Activated CD4-positive, alpha-beta T cell treated with anti-CD3 and anti-CD28 coated beads for 4 hours (primary cell): ENCODE measurements at places on chromosomes 6 and 20.

DNA sequence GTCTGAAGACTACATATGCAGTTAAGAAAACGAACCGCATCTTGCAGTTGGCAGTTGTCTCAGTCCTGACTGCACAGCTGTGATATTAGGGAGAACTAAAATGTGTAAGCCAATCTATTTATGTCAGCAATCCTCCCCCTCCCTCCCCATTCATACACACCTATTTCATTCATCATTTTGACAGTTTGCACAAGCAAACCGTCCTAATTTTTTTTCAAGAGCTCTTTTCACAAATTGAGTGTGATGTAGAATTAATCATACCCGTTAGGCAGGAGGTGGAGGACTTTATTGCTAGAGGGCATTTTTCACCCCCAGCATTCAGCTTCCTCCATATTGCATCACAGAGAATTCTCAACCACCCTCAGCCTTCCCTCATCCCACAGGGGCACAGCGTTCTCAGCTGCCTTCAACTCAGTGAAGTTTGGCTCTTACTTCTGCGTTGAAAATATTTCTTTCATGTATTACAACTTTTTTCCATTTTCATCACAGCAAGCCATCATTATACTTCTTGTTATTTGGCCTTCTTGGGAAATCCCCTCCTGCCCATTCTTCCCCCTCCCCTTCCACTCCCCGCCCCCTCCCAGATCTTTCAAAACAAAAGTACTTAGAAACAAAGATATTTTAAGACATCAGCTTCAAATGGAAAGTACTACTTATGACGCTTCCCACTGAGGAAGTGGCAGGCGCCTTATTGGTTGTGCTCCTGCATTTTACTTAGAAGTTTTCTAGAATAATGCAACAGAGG is 37.5 kb downstream of the NOX3 start:
- DNase-seq = peak; percentile 76

GRCh38 chr6:150600010-150600300 is 270 bp downstream of the PLEKHG1 start:
- DNase-seq = no peak

DNA sequence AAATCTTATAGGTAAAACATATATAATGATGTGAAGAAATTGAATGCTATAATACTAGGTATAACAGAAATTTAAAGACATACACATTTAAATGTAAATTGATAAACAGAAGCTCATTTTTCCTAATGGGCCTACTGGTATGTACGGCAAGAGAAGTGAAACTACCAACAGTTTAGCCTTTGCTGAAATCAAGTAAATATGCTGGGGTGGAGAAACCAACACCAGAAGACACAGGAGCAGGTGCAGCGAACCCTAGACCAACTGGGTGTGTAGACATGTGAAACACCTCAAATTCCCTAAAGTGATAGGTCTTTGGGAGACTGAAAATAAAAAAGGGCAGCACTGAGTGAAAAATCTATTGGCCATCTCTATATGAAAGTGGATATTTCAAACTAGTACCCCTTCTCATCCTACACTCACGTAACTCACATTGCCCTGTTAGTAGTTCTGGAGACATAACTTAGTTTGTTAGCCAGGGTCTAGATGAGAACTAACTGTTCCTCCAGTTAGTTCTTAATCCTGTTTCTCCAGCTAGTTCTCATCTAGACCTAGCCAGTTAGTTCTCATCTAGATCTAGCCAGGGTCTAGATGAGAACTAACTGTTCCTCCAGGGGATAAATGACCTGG is 53.1 kb downstream of the SLC35D3 start:
- DNase-seq = no peak

DNA sequence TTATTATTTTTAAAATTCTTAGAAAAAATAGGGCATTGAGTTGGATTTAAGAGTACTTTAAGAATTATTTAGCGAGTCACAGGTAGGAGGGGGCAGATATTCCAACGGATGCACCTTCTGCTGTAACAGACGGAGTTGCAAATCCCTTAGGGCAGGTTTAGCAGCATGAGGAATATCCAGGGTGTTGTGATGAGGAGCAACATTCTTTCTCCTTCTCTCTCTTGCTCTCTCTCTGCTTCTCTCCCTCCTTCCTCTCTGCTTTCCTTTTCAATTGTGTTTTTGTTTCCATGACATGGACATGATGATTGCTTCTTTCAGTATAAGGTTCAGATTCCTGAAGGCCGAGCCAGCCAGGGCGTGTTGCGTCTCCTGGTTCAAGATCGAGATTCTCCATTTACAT is 28.9 kb downstream of the CDH26 start:
- no peak for DNase-seq

DNA sequence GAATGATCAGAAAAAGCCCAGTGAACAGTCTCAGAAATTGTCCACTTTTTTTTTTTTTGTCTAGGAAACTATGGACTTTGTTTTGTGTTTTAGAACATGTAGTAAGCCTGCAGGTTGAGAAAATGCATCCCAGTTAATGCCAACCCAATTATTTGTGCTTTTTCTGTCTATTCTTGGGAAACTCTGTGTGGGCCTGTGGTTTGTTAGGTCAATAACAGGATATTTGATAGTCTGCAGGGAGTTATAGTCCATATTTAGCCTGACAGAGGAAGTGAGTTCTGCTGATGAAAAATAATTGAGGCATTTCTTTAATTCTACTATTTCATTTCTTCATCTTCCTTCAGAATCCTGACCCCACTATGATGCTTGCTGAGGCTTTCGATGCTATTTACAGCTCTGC is 154.0 kb upstream of the LAMP5 start:
- no peak for DNase-seq

GRCh38 chr20:50589548-50590347 is 79.6 kb downstream of the PTPN1 start:
- DNase-seq = no peak

DNA sequence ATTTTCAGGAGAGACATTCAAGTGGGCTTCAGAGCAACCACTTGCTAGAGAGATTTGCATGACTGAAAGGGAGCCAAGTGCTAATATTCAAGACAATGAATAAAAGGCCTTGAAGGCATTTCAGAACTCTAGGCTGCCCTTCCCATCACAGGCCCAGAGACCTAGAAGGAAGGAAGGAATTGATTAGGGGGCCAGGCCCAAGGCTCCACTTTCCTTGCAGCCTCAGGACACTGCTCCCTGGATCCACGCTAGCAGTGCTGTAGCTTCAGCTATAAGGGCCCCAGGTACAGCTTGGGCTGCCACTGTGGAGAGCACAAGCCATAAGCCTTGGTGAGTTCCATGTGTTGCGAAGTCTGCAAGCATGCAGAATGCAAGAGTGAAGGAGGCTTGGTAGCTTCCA is 731.9 kb upstream of the FLRT3 start:
- DNase-seq = no peak

DNA sequence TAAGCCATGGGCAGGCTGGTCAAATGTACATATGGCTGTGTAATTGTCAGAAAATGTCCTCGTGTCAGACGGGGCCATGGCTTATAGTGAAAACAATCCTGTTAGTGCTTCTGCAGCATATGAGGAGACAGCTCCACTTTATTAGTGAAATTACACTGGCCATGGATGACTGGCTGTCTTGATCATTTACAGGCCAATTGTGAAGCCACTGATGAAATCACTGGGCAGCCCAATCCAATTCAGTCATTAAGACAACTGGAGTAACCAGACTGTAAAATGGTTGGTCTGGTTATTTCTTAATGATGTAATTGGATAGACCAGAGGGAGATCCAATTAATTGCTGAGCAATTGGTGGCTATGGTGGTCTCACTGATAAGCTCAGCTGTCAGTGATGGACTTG is 749.5 kb downstream of the KIF16B start:
- no peak for DNase-seq

DNA sequence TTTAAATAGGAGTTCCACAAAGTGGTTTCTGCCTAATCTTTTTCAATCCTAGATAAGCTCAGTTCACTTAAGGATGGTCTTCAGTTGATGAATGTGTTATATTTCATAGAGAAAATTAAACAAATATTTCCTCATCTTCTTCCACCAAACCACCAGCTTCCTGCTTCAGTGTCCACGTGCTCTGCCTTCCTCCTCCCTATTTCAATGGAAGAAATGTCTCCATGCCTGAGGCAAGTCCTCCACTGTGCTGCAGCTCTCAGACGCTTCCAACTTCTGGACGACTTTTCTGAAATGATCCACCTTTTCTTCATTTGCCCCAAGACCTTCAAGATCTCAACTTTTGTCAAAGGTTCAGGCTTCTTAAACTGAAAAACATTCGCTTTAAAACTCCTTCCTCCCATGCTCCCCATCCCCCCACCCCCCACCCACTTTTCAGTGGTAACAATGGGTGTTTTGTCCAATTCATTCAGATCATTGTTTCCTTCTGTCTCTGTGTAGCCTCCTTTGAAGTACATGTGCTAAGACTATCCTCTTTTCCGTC is 25.3 kb upstream of the FABP7 start:
- DNase-seq = no peak

DNA sequence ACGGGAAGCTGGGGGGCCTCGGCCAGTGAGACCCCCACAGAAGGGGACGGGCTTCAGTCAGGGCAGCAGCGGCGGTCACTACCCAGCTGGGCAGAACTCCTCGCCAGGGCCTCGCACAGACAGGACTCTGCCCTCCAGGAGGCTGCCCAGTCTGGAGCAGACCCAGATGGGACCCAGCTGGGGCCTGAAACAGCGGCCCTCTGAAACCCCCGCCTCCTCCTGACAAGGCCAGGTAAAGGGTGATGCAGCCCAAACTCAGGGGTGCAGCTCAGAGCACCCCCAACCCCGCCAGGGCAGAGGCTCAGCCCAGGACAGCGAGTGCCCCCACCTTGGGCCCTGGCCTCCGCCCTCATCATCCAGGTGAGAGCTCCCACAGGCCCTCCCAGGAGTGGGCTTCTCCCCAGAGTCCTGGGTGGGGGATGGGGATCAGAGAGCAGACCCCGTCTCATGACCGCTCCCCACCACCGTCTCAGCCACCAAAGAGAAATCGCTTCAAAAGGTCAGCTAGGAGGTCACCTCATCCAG is 2.2 kb downstream of the EEF1A2 start:
- no peak for DNase-seq

DNA sequence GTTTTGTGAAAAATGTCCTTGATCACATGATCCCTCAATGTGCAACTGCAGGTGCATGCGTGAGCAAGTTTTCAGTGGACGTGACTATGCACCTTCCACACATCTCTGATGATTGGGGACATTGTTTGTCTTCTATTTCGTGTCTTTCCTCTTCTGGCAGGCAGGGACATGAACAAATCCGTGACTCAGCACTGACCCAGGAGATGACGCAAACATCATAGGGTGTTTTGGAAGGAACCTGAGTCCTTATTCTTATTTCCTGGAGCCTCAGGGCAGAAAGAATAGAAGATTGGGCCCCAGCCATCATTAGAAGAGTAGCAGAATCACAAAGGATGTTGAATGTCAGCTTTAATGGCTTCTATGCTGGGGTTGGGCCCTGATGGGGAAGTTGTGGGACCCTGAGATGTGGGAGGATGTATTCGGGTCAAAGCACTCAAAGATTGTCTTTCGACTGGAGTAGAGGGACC is 11.9 kb upstream of the SIRPD start:
- no peak for DNase-seq

DNA sequence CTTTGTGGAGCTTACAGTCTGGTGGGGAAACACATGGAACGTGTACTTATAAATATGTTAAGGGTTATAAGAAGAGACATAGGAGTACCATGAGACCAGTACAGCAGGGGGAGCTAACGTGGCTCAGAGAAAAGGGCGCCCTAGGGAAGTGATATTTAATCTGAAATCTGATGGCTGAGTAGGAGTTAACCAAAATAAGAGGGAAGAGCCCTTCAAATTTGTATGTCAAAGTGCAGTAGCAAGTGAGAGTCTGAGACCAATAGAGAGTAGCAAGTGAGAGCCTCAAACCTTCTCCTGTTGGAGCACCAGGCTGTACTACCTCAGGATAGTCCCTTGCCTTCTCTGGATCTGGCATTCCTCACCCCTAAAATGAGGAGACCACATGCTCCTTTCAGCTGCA is 6.1 kb upstream of the PKIG start:
- no peak for DNase-seq

DNA sequence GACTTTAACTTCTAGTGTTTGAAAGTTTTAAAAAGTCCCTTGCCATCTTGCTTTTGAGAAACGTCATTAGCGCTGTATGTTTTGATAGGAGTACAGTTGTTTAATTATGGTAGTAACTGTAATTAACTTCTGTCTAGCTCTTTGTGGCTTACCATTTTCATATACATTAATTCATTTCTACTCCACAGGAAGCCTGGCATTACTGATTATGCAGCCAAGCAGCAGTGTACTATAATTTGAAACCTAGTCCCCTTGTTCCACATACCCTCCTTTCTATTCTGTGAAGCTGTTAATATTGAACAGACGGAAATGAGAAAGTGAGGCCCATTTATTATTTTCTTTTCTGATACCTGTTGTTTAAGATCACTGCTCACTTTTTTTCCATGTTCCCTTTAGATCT is 235.4 kb downstream of the CDKAL1 start:
- no peak for DNase-seq

DNA sequence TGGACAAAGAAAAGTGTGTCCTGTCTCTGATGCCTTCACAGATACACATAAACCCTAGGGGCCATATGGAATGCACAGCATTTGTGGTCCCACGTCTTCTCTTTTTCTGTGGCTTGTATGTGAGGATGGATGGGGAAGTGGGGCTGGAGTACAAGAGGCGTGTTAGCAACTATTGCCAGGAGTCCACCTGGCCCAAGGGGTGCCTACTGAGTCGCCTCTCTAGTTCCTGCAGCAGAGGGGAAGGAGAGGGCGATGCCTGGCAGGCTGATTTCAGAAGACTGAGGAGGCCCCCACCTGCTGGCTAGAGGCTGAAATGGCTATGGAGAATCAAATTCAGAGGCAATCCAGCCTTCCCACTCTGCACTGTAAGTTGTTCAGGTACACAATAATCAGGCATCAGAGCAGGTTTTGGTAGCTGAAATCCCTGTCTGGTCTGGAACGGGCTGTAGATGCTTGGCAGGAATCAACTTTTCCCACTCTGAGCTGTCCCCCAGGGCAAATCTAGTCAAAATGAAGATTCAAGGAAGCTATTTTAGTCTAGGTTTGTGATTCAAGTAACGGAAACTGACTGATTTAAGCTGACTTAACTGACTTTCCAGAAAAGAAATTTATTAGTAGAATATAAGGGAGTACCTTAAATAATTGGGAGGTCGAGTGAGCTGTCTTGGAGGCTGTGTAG is 14.9 kb upstream of the PPARD start:
- peak; percentile 81 for DNase-seq

DNA sequence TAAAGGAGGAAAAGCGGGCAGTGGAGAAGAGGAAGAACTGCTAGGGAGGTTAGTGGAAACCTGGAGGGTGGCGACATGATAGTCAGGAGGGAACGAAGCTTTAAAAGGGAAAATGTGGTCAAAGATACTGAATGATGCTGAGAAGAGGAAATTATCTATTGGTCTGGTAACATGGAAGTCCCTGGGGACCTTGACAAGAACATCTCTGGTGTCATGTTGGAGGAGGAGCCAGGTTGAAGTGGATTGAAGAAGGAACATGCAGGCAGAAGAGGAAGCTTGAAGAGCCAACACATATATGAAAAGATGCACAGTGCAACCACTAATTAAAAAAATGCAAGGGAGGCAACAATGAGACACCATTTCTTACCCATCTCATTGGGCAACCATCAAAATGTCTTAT is 251.9 kb upstream of the RNF24 start:
- no peak for DNase-seq

GRCh38 chr6:28839443-28840120 is 84.2 kb downstream of the TRIM27 start:
- DNase-seq = no peak

- DNase-seq = no peak
Observed at GRCh38 chr6:167162591-167162990, 4.8 kb upstream of the GPR31 start.

GRCh38 chr6:29516108-29516507 is 28.4 kb upstream of the MAS1L start:
- DNase-seq = peak; percentile 28
